ENCODE measurements at places on chromosomes 5 and 9.

DNA sequence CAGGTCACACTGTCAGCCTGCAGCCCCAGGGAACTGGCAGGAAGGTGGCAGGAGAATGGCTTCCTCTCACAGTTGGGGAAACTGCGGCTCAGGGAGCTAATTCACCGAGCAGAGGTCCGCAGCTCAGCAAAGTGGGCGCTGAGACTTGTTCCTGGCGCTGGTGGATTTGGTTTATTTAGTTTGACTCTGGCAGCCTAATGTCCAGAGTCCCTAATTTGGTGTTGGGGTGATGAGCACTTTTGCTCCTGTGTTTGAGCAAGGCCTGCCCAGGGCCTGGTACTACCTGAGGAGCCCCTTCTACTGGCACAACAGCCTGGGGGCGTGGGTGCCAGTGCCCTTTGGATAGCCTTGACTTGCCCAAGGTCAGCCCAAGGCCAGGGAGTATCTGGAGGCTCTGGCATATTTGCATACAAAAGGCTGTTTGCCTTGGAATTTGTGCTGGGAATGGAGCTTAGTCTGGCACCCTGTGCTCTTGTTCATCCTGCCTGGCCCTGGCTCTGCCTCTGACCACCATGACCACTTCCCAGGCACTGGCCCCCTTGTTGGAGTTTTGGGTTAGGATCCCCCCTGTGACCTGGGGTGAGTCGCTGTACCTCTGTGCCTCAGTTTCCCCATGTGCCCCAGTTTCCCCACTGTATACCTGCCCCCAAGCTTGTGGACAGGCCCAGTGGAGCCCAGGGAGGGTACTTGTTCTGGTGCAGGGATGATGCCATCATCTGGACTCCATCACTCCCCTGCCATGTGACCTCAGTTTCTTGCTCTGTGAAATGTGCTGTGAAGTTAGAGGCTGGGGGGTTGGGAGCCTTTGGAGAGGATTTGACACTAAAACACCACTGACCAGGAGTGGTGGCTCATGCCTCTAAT, 1.4 kb downstream of the SUSD3 start:
- DNase-seq: no peak

GRCh38 chr5:113215401-113216060, 219.3 kb downstream of the TSSK1B start:
- DNase-seq: no peak

DNA sequence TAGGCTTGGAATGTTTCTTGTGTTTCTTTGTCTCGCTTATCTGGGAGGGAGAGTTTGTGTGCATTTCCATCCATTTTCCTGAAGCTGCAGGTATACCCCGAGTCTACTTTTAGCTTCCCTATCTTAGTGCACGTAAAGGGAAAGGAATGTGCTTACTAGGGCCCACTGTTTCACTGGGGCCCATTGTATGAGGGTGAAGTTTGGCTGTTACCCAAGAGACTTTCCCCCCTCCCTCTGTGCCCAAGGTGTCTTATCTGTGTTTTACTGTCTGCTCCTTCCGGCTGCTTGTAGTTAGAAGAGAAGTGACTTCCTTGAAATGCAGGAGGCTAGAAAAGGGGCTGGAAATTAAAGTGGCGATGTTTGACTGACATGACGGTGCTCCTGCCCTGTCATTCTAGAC, 12.1 kb upstream of the BTNL3 start:
- DNase-seq: peak; percentile 1

- DNase-seq: no peak
These were observed 68.1 kb downstream of the GDA start for GRCh38 chr9:72217306-72217842.

GRCh38 chr5:117691081-117691870, 1116.7 kb upstream of the SEMA6A start:
- no peak for DNase-seq

DNA sequence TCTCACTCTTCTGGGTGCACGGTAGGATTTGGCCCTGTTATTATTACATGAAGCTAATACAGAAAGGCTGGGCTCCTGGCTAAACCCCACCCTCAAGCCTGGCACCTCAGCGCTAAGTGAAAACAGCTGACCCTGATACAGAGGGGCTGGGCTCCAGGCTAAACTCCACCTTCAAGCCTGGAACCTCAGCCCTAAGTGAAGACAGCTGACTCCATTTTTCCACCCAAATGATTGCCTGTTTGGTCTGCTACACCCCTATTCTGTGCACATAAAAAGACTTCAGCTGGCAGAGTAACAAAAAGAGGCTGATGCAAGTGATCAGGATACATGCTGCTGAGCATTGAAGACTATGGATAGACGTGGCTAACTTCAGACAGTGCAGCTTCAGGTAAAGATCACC, 148.4 kb upstream of the CLINT1 start:
- DNase-seq: no peak

- DNase-seq: no peak
These were observed 10.9 kb upstream of the ZNF474 start for GRCh38 chr5:122118356-122118948.

GRCh38 chr5:173866243-173866857, 21.8 kb upstream of the CPEB4 start:
- DNase-seq: no peak

- DNase-seq: no peak
These were observed 33.7 kb downstream of the SNX18 start for GRCh38 chr5:54551292-54551691.

GRCh38 chr5:142834504-142834903, 64.3 kb downstream of the ARHGAP26 start:
- DNase-seq: no peak

DNA sequence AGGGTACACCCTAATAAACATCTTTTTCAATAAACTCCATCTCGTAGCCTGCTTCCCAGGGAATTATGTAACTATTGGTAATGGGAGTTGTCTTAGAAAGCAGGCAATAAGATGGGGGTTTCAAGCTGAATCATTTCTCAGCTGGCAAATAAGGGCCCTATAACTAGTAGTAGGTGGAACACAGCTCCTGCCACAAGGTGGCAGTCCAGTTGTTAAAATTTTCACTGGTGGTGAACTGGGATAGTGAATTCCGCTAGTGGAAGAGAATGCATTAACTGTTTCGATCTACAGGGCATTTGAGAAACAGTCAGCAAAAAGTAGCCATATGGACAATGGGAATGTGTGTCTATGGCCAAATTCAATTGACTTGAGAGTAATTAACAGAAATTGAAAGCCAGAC, 27.7 kb downstream of the PCDHB15 start:
- DNase-seq: no peak

DNA sequence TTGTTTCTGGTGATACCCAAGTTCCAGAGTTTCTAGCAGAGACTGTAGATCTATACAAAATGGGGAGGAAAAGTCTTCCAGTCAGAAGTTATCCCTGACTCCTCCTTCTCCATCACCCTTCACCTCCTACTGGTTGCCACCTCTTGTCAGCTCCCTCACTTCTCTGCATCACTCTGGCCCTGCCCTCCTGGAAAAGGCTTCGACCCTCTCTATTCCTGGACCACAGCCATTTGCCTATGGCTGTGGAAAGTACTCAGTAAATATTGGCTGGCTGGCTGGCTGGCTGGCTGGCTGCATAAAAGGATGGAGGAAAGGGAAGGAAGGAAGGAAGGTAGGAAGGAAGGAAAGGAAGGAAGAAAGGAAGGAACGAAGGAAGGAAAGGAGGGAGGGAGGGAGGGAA, 32.7 kb upstream of the ABCA1 start:
- DNase-seq: no peak

DNA sequence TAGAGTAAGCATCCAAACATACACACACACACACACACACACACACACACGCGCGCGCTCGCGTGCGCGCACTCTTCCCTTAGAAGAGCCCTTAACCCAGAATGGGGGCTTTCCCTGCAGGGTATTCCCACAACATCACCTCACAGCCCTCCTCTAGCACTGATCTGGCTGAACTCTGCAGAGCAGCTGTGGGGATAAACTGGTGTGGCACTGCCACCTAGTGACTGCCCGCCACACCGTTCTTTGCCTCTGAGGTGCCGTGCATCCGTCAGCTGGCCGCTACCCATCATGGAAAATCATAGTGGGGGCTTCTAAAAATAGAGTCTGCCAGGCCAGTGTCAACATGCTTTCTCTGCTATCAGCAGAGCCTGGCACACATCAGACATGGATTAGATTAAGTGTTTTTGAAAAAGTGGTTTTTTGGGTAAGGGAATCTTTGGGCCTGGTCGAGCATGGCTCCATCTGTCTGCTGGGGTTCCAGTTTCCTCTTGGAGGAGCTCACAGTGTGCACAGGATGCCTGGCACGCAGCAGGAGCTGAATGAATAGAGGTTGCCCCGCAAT, 88.1 kb downstream of the KCNN2 start:
- DNase-seq: peak; percentile 2

GRCh38 chr9:134323741-134324358, 2.4 kb upstream of the RXRA start:
- DNase-seq: no peak

DNA sequence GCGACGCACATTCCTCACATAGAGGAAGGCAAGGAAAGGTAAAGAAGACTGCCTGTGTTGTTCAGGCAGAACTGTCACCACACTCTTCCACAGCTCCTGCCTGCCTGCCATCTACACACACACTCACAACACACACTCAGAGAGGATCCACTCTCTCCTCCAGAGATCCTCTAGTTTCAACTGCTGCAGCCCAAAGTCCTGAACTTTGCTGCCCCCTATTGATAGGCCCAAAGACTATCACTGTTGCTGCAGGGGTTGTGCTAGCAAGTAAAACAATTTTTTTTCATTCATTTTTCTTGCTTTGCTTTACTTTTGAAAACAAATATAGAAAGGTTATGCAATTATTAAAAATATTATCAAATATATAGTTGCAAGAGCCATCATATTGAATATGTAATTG, 5.9 kb upstream of the CFAP90 start:
- peak; percentile 46 for DNase-seq

DNA sequence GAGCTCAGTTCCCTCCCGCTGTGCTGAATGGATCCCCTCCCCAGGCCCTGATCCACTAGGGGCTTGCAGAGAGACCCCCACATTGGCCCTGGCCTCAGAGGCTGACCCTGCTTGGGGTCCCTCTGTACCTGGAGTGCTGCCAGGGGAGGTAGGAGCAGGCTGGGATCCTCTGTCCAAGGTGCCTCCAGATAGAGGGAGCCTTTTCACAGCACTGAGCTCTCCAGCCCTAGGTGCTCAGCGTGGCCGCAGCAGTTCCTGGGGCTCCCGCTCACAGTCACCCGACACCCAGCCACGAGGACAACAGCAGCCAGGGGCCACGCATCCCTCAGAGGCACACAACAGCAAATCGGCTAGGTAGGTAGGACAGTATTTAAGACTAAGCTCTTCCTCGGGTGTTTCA, 62.2 kb upstream of the IRX2 start:
- no peak for DNase-seq

- DNase-seq: no peak
These were observed 57.6 kb upstream of the SH3GL2 start for GRCh38 chr9:17521100-17521855.

DNA sequence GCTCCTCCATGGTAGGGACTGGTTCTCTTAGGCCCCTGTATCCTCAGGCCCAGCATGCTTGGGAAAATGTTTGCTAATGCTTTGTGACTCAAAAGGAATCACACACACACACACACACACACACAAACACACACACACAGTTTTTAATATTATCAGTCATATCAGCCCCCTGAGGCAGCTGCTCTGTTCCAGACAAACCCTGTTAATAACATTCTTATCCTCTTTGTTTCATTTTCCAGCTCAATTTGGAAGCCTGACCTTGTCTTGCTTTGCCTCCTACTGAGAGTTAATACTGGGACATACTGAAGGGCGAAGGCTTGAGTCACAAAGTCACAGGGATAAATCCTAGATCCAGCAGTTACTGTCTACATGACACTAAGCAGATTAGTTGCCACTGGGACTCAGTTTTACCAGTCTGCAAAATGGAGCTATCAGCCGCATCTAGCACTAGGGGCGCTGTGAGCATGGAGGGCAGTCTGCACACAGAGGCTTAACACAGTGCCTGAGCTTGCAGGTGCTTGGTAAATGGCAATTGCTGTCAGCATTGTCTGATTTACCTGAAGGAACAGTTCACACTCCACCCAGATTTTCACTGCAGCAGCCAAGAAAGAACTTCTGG, 37.1 kb upstream of the KCNMB1 start:
- DNase-seq: no peak

DNA sequence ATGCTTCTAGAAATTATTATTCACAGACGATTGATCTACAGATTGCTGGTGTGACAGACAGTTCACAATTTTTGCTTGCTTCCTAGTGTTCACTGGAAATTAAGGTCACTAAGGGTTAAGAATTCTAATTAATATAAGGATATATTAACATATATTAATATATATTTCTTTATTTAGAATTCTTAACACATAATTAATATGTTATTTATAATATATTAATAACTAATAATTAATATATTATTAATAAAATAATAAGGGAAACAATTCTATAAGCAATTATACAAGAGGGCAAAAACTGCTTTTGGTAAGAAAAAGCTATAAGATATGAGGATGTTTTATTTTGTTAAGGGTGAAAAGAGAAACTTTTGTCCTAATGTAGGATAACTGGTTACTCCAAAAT, 56.3 kb downstream of the PDE6A start:
- no peak for DNase-seq

GRCh38 chr5:90099099-90099498, 310.5 kb downstream of the CETN3 start:
- DNase-seq: no peak

GRCh38 chr5:37847978-37848425, 8.2 kb upstream of the GDNF start:
- no peak for DNase-seq

DNA sequence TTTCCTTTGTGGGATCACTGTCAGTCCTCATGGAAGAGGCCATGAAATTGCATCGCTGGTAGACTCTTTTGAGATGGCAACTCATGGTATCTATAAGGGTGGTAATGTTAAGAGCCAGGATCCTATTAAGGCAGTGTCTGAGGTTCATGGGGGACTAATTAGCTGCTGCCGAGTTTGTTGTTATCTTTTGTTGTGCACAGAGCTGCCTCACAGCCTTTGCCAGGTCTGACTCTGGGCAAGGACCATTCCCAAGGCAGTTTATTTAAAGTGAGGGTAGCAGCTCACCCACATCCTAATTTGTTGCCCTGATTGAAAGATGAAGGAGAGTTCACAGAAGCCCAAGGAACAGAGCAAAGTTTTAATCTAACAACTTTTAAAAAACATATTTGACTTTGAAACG, 7.9 kb downstream of the SMARCA2 start:
- no peak for DNase-seq

DNA sequence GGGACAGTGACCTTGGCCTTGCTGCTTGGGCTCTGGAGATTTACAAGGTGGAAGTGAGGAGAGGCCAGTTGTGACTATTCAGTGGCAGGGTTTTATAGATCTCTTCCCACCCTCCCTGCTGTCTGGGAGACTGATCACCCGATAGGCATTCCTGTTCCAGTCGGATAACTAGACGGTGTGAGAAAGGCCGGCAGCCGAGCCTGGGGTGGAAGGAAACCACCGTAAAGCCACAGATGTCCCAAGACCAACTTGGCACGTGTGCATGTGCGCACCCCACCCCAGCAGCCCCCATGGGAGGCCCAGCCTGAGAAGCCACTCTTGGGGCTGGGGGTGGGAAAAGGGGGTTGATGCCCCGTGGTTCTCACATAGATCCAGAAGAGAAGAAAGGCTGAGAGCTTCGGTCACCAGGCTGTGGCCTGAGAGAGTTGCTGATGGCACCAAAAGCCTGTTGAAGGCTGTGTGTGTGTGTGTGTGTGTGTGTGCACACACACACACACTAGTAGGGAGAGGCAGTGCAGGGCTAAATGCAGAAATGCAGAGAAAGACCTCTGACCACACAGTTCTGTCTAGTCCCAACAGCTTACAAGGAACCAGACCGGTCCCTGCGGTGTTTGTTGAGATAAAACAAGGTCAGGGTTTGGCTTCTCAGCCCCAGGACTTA, 225.8 kb downstream of the FANCC start:
- no peak for DNase-seq

- peak; percentile 8 for DNase-seq
These were observed 144.9 kb downstream of the MYO10 start for GRCh38 chr5:16791036-16791705.

- no peak for DNase-seq
These were observed 122.4 kb downstream of the BASP1 start for GRCh38 chr5:17339841-17340240.
